Epithelial cell of proximal tubule (primary cell): ENCODE measurements at places on chromosomes 7 and 10. TPM values are rescaled to one million over a fixed set of nuclear protein-coding genes. Genes with fewer than 3 reads are reported as not detected.

TFEC gene
- not detected in 2 replicates for total RNA-seq

NPC1L1 gene
- total RNA-seq, result 0.23 and 0.94 TPM in 2 replicates

PMS2 gene
- 12.3 and 14.3 TPM in 2 replicates for total RNA-seq

TET1 gene
- total RNA-seq, result 0.52 and 1.0 TPM in 2 replicates

MRM2 gene
- 26.1 and 35.7 TPM in 2 replicates for total RNA-seq

DPYSL4 gene
- 1.7 and 3.3 TPM in 2 replicates for total RNA-seq

DNA sequence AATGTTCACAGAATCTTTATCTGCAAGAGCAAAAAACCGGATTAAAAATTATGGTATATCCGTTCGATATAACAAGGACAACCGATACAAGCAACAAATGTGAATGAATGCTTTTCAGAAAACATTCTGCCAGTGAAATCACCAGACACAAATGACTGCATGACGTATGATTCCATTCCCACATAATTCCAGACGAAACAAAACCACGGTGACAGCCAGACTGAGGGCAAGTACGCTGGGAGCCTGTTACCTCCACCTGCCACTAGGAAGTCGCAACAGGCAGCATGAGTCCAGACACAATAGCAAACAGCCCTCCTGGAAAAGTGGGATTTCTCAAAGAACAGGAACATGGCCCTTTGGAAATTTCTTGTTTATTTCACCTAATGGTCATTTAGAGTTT, 41.7 kb downstream of the MAD1L1 start:
- no peak for DNase-seq

GRCh38 chr7:4014346-4015050, 667.6 kb upstream of the FOXK1 start:
- no peak for DNase-seq

DNA sequence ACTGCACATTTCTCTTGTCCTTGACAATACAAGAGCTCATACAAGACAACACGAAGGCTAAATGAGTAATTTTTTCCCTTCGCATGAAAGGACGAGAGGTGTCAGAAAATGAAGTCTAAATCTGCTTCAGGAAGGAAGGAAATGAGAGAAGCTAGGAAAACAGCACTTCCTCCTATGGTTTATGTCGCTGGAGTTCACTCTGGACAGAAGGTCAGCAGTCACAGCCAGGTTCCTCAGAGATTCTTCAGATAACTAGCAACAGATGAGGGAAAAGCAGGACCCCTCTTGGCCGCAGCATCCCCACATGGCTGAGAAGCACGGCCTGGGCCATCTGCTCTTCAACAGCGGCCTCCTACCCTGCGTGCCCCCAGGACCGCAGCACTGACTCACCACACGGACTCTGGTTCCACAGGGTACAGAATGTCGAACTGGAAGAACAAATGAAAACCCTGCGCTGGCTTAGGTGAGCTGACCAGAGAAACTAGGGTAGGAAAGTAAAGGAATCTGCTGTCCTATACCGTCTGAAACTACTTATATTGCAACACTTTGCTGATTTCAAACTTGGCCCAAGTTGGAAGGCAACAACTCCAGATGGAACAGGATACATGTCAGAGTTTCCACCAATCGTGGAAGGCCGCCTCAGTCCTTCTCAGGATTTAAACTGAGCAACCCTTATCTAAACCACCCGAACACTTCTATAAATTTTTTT, 26.3 kb downstream of the DNMBP start:
- DNase-seq, result peak; percentile 37

DNA sequence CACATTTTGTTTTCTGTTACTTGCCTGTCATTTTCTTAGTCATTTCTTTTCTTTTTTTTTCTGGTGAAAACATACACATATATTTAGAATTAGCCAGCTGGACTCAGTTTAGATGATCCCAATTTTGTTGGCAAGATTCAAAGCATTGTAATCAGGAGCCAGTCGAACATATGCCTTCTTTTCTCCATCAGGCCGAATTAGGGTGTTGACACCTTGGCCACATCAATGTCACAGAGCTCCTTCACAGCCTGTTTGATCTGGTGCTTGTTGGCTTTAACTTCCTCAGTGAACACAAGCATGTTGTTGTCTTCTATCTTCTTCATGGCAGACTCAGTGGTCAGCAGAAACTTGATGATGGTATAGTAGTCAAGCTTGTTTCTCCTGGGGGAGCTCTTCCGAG, 32.6 kb downstream of the PHF14 start:
- DNase-seq, result no peak

DNA sequence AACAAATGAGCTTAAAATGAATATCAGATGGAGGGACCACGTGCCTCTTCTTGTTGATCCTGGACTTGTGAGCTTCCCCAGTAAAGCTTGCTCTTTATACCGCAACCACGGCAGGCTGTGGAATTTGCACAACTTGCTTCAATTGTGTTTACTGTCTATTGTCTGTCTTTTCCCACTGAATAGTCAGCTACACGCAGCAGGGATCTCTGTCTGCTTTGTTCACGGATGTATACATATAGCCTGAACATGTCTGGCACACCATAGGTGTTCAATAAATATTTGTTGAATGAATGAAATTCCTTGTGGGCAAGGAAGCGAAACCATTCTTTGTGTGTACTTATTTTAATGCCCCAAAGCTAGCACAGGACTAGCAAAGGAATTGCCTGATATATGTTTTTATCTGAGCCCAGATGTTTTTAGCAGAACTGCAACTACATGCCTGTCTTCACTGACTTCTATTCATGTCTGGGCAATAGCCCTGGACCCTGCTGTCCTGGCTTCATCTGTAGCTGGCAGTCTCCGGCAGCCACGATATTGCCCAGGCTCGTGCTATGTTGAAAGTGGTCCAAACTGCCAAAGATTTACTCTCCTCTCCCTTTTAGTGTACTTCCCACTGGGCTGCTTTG, 29.9 kb upstream of the IFRD1 start:
- no peak for DNase-seq

DNA sequence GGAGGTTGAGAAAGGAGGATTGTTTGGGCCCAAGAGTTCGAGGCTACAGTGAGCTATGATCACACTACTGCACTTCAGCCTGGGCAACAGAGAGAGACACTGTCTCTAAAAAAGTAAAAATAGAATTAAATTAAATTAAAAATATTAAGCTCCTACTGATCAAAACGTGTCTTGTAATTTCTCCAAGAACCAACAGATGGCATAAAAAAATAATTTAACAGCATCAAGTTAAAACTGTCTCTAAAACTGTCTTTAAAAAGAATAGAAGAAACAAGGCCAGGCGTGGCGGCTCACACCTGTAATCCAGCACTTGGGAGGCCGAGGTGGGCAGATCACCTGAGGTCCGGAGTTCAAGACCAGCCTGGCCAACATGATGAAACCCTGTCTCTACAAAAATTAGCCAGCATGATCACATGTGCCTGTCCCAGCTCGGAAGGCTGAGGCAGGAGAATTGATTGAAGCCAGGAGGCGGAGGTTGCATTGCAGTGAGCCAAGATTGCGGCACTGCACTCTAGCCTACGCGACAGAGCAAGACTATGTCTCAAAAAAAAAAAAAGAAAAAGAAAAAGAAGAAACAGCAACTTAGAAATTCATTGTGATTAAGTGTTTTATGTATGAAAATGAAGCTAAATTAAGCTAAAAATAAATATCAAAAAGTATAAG, 24.5 kb downstream of the MTPAP start:
- no peak for DNase-seq

DNA sequence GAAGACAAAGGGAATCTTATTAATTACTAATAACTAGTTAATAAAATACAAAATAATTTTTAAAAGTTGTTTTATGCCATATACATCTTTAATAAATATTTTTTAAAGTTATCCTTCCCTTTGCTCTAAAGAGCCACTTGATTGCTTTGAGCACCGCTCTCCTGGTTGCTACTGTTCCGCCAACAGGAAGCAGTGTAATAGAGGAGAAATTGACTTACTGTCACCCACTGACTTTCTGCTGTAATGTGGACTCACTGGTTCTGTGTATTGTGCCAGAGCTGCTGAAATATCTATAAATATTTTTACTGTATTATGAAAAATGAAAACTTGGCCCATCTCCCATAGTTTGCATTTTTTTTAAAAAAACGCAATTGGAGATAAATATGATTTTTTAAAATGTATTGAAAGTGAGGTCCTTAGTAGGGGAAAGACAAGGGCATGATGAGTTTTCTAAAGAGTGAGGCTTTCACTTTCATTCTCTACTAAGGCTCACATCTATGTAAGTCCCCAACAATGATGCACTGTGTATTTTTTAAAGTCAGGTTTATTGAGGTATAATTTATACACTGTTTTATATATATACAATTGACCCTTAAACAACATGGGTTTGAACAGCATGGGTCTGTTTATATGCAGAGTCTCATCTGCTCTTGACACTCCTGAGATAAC, 100.5 kb downstream of the NPY start:
- DNase-seq, result no peak

DNA sequence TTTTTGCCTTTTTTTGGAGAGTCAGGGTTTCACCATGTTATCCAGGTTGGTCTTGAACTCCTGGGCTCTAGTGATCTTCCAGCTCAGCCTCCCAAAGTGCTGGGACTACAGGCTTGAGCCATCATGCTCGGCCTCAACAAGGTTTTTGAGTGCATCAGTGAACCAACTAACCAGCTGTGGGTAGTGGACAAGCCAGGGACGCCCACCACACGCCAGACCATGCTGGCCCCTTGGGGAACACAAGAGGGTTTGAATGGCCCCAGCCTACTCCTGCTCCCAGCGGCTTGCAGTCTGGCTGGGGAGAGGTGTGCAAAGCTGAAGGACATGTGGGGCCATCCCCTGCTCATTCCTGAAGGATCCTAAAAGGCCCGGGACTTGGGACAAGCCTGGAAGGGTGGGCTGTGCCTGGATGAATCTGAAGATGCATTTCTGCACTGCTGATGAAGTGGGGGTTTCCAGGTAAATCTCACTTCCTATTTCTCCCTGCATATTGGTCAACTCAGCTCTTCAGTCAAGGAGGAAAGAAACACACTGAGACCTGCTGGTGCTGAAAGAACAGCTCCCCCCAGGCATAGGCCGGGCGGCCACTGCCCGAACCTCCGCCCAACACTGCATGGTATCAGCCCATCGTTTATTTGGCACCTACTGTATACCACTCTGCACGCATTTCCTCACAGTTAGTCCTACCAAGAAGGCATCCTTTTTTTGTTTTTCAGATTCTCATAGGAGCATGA, 6.9 kb downstream of the MMD2 start:
- no peak for DNase-seq

GRCh38 chr10:84158550-84158949, 15.1 kb upstream of the GPR15LG start:
- no peak for DNase-seq

DNA sequence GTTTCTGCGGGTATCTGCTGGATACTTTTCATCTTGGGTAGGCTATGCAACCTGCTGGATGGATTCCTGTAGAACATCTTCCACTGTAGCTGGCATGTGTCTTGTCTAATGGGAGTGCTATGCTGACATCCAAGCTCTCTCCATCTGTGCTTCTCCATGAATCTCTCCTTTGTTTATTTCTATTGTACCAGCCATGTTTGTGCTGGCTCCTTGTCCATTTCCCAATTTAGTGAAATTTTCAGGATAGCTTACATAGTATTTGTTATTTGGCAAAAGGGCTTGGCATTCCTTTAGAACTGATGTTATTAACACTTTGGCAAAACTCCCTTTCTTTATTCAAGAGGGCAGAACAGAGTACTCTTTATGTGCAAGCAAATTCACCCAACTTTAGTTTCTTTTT, 198.0 kb downstream of the CSTF2T start:
- DNase-seq, result no peak

DNA sequence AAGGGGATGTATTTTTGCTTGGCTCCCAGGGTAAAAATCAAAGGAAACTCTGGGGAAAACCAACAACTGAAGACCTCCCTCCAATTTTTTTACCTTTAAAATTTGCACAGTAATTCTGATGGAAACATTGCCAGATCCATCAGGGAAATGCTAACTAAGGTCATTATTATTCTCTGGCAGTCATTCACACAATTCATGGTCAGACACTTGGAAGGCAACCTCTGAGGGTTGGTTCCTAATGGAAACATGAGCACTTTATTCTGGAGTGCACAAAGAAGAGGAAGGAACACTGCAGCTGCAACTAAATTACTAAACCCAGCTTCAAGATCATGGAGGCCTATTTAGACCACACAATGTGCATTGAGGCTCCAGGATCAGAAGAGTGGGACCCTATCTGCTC, 34.2 kb downstream of the SRI start:
- no peak for DNase-seq

- no peak for DNase-seq
These were observed 47.3 kb upstream of the TRIL start for GRCh38 chr7:29005406-29005805.

- DNase-seq, result no peak
These were observed at the start of gene HPSE2 for GRCh38 chr10:99235658-99236626. TSS of gene HPSE2 (minus strand) at chr10:99235852.
